NCI-H2171 treated with DMSO at 0.1 percent for 48 hours (cell line): ENCODE measurements at places on chromosomes 6 and 20.
A peak's percentile ranks its signal among the peaks of the same experiment; 100 is the strongest.

GRCh38 chr6:153023977-153024708, 21.6 kb upstream of the MTRF1L start:
- peak; percentile 36 for DNase-seq

GRCh38 chr20:39089029-39089428, 126.9 kb downstream of the DHX35 start:
- no peak for DNase-seq

DNA sequence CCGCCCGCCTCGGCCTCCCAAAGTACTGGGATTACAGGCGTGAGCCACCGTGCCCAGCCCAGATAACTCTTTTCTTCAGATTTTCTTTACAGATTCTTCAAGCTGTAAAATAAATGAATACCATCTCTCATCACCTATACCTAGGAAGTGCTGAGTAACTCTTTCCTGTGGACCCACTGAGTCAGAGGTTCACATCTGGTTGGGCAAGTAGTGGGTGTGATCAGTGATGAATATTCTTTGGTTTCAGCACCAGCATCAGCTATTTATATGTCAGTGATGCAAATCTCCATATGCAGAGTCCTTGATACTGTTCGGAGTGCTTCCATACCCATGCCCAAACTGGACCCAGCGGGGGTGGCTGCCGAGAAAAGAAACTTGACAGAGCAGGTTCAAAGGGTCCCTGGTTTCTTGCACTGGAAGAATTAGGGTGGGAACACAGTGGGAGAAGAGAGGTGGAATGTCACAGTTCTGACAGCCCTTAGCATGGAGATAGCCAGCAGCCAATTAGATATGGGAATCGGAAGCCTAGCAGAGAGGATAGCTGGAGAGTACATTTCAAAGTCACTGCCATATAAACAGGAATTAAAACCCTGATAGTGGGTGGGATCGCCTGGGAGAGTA, 64.9 kb upstream of the DDR1 start:
- DNase-seq = no peak

- DNase-seq = peak; percentile 79
These were observed 86.8 kb downstream of the ZFP64 start for GRCh38 chr20:52104546-52105441.

- peak; percentile 6 for DNase-seq
These were observed 54.8 kb downstream of the GPX5 start for GRCh38 chr6:28580475-28580874.

GRCh38 chr6:8785223-8785622, 349.9 kb upstream of the SLC35B3 start:
- no peak for DNase-seq

DNA sequence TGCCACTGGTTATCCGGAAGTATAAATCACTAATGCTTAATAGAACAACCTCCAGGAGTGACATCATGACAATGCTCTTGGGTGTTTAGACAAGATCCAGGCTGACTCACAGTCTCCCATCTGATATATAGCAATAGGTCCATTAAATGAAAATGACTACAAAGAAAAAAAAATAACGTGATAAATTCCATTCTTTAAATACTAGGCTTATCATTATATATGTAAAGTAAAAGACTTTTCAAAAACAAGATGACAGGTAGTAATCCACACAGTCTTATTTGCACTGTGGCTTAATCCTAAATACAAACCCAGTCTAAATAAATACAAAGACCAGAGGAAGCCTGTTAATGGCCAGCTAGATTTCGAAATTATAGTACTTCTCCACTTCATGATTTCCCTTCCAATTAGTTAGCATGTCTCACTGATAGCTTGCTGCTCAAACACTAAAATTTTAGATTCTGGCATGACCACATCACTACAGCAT, 149.1 kb upstream of the BEND3 start:
- no peak for DNase-seq

DNA sequence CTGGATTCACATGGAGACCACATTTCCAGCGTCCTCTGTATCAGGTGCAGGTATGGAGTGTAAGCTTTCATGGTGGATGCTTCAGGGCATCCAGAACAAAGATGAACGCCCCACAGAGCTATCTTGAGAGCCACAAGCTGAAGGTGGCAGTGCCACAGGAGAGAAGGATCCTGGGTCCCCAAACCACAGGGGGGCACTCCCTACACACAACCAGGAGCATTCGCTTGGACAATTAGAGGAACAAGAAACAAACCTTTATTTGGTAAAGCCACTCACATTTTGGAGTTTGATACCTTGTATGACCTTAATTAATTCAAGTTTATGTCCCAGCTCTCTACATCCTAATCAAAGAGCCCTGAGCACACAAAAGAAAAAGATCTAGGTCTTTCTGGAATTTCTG, 406.3 kb downstream of the PREX1 start:
- DNase-seq = no peak

GRCh38 chr20:4932061-4932460, 69.2 kb downstream of the SLC23A2 start:
- DNase-seq = no peak

DNA sequence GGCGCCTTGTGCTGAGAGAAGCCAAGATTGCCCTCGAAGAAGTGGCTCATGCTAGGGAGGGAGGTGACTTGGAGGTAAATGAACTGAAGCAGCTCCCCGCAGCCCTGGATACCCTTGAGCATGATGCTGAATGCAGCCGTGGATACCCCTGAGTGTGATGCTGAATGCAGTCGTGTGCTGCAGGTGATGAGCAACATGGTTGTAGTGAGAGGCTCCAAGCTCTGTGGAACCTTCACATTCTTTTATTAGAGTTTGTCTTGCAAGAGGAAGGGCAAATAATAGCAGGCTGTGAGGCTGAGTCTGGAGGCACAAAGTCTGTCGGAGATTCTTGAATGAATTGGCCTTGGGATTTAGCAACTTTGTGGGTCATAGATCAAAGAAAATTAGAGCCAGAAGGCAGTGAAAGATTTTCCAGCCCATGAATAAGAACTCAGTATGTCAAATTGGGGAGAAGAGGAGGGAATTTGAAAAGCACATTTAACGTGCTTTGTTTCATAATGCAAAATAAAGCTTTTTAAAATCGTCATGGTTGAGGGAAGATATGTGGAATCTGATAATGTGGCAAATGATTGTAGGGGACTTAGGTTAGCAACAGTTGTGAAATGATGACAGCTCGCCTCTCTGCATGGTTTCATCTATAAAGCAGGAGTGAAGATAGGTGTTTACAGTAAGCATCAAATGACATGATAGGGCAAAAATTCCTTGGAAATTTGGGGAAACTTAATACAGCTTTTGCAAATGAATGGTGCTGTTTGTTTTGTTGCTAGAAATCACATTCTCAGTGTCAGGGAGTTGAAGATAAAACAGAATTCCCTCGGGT, 120.1 kb upstream of the TIAM2 start:
- no peak for DNase-seq

GRCh38 chr6:4717856-4718255, 58.3 kb upstream of the CDYL start:
- no peak for DNase-seq

DNA sequence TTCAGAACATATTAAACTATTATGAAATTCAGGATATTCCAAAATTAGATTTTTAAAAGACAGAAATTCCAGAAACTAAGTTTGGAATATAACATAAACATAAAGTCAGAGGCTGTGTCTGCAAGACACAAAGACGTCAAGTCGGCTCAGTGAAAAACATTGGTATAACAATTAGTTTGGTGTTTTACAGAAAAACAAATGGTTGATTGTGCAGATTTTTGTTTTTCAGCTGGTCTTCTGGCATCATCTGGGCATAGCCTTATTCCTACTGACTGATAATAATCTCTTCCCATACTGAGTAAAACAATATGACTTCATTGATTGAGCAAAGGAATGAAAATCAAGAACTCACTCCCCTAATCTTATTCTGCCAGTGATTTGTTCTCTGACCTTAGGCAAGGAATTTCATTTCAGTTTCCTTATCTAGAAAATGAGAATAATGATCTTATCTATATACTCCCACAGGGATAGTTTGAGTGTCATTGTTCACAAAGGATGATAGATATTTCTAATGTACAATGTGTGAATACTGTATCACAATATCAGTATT, 84.3 kb downstream of the FRK start:
- no peak for DNase-seq

GRCh38 chr6:135240711-135241110, 59.6 kb downstream of the MYB start:
- DNase-seq = no peak

DNA sequence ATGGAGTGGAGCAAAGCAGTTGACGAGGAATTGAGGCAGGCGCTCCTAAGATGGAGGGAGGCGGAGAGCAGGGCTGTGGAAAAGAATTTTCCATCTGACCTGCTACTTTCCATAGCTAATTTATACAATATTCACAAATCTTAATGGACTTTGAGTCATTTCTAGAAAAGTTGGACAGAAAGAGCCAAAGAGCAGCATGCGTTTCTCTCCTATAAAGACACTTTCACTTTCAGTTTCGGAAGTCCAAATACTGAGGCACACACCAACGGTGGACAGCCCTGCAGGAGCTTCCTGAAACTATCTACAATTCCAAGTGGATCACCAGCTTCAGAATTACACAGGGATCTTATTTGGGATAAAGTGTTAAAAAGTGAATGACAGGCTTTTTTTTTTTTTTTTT, 43.5 kb downstream of the PANK2 start:
- no peak for DNase-seq

DNA sequence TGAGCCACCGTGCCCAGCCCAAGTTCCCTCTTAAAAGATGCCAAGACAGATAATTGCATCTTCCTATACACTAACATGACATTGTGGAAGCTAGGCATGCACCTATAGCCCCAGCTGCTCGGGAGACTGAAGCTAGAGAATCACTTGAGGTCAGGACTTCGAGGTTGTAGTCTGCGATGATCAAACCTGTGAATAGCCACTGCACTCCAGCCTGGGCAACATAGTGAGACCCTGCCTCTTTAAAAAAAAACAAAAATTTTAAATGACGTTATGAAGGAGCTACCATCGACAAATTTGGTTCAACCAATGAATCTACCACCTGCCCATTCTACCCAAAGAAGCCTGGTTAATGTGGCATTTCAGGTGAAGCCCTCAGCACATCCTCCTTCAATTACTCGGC, 80.7 kb downstream of the TBC1D7 start:
- no peak for DNase-seq

DNA sequence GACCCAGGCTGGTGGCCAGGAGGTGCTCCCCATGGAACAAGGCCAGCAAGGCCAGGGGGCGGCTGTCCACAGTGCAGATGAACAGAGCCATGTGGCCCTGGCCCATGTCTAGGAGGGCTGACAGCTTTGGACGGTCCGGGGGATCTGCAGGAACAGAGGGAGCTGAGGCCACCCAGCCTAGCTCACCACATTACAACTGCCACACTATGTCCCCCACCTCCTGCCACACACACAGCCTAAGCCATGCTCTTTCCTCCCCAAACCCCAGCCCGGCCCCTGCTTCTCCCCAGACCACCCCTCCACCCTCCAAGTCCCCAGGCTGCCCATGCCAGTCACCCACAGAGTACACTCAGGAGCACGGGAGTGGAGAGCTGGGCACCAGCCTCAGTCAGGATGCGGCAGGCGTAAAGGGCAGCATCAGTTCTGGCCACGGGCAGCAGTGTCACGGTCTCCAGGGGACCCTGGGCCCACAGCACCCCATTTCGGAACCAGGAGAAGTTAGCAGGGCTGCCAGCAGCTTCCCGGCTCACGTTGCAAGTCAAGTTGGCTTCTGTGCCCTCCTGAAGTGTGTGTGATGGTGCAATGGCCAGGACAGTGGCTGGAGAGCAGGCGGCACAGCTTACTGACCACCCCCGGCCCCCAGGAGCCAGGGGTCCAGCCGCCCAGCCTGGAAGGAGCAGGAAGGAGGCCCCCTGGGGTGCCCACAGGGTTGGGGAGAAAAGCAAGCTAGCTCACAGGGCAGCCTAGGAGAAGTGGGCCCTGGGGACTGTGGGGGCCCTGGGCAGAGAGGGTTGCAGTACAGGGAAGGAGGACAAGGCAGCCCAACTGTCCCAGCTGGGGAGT, 15.2 kb upstream of the ADAM33 start:
- no peak for DNase-seq

DNA sequence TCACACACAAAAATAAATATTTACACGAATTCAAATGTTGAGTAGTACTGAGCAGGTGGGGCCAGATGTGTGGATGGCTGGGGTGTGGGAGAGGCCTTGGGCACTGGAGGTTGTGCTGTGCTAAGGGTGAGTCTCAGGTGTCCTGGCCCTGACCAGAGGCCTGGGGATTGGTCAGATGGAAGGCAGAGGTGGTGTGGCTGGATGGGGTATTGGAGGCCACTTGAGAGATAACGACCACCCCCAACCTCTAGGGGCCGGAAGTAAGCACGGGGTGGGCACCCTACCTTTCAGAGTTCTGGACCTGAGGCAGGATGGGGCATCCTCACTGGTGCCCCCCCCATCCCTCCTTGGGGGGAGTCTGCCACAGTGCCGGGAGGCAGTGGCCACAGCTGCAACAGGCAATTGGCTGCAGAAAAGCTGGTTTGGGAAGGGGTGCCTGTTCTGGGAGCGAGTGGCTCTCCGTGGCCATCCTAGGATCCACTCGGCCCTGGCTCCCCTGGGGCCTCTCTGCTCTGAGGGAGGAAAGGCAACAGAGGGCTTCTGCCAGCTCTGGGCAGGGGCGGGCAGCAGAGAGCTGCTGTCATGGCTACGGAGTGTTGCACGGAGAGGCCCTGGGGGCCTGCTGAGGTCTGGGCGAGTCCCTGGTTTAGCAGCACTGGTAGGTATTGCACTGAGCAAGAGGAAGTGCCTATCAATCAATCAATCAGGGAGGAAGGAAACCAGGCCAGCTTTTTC, 87.6 kb downstream of the ASXL1 start:
- peak; percentile 18 for DNase-seq

GRCh38 chr6:131132360-131132759, 2.9 kb upstream of the AKAP7 start:
- no peak for DNase-seq

GRCh38 chr6:121550491-121551010, 115.1 kb downstream of the GJA1 start:
- no peak for DNase-seq

DNA sequence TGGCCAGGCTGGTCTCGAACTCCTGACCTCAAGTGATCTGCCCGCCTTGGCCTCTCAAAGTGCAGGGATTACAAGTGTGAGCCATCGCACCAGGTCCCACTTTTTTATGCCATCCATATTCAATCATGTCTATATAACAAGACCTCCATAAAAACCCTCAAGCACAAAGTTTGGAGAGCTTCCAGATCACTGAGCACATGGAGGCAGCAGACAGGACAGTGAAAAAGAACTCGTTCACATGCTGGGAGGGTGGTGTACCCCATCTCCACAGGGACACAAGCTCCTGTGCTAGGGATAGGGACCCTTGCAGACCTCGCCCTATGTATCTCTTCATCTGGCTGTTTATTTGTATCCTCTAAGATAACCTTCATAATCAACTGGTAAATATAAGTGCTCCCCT, 30.3 kb downstream of the KIF13A start:
- no peak for DNase-seq

DNA sequence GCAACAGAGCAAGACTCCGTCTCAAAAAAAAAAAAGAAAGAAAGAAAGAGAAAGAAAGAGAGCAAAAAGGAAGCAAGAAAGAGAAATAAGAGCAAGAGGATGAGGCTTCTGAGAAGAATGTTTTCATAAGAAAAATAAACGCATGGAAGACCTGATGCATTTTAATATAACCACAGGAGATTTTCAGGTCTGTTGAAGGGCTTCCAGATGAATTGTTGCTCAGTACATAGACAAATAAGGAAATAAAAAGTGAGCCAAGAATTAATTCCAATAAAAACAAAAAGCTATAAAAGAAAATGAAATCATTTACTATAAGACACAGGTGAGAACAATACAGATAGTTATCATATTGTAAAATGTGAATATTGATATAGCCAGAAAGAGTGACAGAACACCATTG, 43.5 kb downstream of the PERP start:
- DNase-seq = no peak
